ENCODE measurements at places on chromosomes 6 and 20. TPM values are rescaled to one million over a fixed set of nuclear protein-coding genes. Genes with fewer than 3 reads are reported as not detected.

GRCh38 chr6:101539510-101540245 lies 146.2 kb downstream of the GRIK2 start:
- DNase-seq: no peak

DNA sequence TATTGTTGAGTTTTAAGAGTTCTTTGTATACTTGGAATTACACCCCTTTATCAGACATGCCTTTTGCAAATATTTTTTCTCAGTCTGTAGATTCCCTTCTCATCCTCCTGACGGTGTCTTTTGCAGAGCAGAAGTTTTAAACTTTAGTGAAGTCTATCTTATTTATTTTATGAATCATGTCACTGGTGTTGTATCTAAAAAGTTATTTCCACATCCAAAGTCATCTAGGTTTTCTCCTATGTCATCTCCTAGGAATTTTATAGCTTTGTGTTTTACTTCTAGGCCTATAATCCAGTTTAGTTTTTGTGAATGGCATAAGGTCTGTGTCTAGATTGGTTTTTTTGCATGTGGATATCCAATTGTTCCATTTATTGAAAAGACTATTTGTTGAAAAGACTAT lies 271.3 kb downstream of the KIF16B start:
- no peak for DNase-seq

The UNC5CL gene
- 0.93 TPM for polyA plus RNA-seq

The SPATS1 gene
- polyA plus RNA-seq: not detected

The LYRM4 gene
- polyA plus RNA-seq: 49.9 TPM

The MCM8 gene
- polyA plus RNA-seq: 4.7 TPM

The PAX1 gene
- polyA plus RNA-seq: not detected

The OLIG3 gene
- polyA plus RNA-seq: not detected

The THBD gene
- polyA plus RNA-seq: 3.6 TPM

The SLC12A5 gene
- 66.5 TPM for polyA plus RNA-seq

All from brain (organoid and tissue), 16 donors.